ENCODE measurements at places on chromosomes 1 and 21.

- peak; percentile 38 for DNase-seq
Observed at GRCh38 chr1:237864338-237865244, 26.1 kb downstream of the ZP4 start.

DNA sequence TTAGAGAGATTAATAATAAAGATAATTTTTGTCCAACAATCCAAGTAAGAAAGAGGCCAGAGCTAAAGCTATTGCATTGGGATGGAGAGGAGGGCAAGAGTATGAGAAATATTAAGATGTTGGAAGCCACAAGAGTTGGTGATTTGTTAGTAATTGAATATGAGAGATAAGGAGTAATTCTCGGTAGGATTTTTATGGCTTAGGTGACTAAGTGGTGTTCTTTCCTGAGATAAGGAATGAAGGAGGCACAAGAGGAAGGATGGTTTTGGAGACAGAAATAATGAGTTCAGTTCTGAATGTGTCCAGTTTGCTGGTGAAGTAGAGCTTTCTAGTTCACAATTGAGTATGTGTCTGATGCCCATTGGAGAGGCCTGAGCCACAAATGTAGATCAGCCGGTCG, 9.4 kb downstream of the TRMT13 start:
- no peak for DNase-seq

DNA sequence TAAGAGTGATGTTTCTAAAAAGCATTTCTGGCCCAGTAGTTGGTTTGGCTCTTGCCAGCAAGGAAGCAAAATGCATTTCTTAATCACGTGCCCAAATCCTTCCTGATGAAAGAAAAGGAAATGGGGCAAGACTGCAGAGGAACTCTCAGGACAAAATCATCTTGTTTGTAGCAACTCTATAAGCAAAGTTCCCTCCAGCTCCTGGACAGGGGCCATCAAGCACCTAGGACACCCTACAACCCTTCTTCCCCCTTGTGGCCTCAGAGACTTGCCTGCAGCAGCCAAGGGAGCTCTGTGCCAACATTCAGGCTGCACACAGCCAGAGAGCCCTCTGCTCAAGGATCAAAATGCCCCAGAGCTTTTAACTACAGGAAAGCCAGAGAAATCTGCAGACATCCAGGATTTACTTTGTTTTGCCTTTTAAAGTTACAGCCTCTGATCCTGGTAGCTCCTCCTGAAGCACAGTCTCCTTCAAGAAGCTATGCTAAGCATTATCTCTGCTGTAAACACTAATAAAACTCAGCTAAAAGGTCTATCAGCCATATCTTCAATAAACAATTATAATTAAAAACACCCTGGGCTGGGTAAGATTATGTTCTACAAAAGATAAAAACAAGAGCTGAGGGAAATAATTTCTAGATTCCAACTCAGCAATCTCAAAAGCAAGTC, 105.0 kb downstream of the KIAA0319L start:
- peak; percentile 17 for DNase-seq

GRCh38 chr1:235102993-235103411, 25.6 kb downstream of the TOMM20 start:
- DNase-seq = no peak

DNA sequence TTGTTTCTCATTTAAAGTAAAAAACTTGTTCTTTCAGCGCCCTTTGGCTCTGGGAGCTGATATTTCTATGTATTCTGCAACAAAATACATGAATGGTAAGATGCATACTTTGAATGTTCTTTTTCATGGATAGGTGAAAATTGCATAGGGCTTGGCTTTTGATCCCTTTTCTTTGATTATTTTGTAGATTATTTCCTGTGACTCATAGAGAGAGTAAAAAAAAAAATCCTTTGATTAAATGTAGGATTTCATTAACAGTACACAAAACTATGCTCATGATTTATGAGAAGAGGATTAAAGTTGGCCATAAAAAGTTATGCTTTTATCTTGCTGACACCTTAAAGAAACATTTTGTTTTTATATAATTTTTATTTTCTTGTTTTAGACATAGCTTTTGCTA, 18.7 kb downstream of the CTH start:
- no peak for DNase-seq

GRCh38 chr1:50441183-50441582, 17.9 kb upstream of the DMRTA2 start:
- no peak for DNase-seq

- DNase-seq = no peak
Observed at GRCh38 chr21:31872072-31872451, 758 bp upstream of the HUNK start.

DNA sequence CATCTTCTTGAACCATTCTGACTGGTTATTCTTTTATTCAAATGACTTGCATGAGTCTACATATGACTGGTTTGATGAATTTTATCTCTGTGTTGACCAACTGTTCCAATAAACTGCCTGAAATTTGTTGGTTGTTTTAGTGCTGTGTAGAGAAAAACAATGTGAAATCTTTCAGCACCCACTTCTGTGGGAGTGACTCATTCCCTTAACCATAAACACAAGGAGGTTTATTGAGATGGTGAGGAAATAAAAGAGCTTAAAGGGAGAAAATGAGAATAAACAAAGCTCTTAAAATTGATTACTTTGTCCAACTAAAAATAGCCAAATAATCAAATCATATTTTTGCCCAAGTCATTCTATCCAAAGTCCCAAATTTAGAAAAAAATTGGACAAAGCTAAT, 341.1 kb downstream of the TGFB2 start:
- no peak for DNase-seq

DNA sequence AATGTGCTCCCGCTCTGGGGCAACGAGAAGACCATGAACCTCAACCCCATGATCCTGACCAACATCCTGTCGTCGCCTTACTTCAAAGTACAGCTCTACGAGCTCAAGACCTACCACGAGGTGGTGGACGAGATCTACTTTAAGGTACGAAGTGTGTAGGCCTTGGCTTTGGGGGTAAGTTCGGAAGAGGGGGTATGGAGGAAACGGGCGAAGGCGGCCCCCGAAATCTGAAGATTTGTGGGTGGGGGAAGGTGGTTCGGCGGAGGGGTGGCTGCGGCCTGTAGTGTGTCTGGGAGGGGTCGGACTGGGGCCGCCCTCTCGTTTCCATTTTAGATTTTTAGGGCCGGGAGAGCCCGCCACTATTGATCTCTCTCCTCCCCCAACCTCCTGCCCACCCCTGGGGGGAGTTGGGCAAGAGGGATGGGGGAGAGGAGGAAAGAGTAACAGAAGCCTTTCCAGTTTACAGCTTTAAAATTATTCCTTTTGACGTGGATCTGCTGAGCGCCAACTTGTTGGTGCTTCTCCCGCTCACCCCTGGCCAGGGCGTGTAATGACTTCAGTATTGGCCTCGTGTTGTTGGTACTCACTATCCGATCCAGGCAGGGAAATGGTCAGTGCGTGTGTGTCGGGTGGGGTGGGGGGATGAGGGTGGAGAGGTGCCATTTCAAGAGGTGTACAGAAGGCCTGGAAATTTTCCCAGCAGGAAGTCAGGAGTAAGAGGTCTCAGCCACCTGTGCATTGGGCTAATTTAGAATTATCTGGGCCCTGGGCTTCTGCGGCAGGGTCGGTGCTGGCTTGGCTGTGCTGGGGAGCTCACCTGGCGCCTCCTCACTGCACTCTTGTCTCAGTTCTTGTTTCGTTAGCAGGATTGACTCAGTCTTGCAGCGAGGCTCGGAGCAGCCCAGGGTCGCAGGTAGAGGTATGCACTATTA, 880 bp downstream of the PRPF38B start:
- DNase-seq = peak; percentile 92

DNA sequence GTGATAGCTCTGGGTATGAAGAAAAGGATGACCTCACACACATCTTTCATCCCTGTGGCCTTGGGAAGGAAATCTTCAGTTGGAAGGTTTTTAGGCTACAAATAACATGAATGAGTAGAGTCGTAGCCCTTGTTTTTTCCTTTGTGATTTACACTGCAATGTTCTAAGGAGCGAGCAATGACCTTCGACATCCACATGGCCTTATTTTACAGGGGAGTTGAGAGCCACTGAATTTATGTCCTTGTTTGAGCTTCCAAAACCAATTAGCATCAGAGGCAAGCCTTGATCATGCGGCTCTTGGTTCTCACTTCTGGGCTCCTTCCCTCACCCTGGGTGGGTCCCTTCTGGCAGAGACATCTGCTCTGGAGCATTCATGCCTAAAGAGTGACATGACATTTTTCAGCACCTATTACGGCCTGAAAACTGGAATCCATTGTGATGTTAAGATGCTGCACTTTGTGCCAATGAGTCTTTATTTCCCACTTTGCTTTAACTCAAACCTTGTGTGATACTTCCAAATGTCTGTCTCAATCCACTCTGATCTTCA, 70.5 kb upstream of the RUNX1 start:
- no peak for DNase-seq

DNA sequence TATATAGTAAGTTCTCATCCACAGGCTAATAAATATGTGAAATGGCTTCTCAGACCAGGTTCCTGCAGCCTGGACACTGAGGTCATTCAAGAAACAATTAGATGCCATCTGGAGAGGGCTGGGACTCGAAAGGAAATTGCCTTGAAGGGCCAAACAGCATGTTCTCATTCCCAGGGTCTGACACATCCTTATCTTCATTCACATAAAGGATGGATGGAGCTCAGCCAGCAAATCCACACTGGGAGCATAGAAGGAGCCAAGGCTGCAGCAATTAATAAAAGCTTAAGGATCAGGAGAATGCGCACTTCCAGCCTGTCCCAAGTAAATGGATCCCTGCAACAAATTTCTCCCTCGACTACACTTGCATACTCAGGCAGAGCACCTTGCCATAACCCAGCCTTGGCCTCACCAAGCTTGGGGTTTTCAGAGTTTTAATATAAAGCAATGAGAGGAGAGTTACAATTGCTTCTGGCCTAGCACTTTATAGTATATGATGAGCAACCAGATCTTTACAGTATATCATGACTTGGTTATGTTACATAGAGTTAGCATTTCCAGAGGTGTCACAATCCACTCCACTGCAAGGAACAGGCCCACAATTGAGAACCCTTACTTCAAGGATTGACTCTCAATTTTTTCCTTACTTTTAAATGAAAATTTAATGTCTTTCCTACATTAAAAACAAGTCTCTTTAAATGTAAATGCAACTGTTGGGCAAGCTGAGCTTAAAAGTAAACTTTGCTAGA, 55.9 kb downstream of the BCAR3 start:
- DNase-seq = no peak

Measured in common myeloid progenitor, CD34-positive (primary cell).